ENCODE measurements at places on chromosomes 3 and 15.

DNA sequence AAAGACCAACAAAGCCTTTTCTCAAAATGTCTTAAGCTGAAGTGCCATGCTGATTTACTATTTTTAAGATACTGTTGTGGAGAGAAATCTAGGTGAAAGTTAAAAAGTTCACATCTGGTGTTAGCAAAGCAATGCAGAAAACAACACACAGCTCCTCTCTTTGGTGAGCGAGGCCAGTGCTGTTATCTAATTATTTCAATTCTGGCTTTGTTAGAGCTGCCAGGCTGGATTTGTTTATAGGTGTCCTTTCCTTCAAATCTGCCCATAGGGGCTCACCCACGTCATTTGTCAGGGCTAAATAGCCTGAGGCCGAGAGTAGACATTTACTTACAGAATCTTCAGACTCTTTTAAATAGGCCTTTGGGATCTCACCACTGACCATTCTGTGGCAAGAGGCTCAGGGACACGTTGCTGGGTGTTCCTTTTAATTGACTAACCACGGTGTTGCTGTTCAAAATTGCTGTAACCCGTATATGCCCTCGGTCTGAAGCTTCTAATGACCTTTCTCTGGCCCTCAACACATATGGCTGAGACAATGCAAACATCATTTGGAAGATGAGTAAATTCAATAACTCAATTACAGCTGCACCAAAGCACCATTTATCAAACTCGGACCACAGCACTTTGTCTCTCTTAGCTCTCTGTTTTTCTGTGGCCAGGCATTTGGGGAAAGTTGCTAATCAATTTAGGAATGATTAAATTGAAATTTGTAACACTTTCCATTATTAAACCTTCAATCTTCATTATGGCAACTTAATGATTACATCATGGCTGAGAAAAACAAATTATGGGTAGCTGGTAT is 152.6 kb downstream of the PDZRN3 start:
- no peak for DNase-seq

DNA sequence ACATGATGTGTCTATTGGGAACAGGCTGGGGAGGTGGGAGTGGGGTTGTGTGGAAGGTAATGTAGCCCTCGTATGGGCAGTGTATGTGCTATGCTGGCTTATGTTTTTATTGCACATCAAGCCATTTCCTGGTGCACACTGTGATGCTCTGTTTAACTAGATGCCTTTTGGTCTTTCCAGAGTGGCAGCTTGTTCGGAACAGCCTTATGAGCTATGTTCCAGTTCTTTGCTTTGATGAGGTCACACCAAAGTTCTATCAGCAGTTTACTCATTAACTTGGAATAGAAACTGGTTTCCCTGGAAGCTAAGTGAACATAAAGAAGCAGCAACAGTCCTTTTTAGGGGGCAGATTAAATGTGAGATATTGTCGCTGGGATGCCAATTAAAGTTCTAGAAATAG is 133.9 kb downstream of the DIPK2A start:
- no peak for DNase-seq

- no peak for DNase-seq
Observed at GRCh38 chr15:72315706-72316370, 4.1 kb downstream of the CELF6 start.

DNA sequence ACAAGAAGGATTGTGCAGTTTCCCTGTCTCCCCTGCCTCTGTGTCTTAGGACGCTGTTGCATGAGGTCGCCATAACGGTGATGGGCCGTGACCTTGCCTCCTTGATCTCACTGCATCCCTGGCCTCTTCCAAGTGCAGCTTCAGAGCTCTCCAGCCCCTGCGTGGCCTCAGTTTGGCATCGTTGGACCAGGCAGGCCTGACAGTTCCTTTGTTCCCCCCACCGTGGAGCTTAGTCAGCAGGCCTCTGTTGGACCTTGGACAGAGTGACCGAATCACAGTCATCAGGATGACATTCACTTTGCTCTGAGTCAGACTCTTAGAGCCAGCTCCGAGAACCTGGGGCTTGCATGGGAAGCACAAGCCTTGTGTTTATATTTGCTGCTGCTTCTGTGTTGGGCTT is 139.4 kb downstream of the OPA1 start:
- no peak for DNase-seq

DNA sequence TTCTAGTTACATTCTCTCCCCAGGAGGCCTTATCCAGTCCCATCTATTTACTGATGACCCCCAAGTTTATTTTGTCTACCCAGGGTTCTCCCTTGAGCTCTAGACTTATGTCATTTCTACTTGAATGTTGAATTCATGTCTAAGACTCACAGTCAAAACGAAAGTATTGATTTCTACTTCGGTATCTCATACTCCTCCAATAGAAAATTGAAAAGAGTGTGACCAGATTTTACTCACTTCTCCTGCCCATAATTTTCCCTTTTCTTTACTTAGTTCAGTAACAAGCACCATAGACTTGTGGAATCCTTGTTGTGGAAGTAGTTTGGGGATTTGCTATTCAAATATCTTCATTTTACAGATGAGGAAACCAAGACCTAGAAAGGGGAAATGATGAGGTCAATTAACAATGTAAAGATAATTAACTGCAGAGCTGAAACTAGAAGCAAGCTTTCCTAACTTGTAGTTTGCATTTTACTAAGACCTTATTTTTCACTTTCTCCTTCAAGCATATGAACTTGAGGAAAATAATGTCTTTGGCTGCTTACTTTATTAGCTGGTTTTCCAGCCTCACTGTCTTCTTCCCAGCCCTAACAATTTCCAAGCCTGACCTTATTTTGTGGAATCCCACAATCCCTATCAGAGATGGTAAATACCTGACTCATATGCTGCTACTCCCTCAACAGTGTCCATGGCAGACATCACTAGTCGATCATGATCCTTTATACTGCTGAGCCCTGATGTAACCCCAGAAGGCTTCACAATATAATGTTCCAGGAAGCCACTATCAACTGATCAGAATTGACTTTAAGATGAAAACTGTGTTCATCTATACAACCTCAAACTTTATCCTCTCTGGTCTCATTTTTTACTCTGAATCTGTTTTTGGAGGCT is 123.9 kb upstream of the AGBL1 start:
- peak; percentile 18 for DNase-seq

GRCh38 chr15:72086920-72087648 is 30.9 kb downstream of the MYO9A start:
- DNase-seq = no peak

- DNase-seq = no peak
Observed at GRCh38 chr3:34919025-34919424, 720.3 kb upstream of the ARPP21 start.

DNA sequence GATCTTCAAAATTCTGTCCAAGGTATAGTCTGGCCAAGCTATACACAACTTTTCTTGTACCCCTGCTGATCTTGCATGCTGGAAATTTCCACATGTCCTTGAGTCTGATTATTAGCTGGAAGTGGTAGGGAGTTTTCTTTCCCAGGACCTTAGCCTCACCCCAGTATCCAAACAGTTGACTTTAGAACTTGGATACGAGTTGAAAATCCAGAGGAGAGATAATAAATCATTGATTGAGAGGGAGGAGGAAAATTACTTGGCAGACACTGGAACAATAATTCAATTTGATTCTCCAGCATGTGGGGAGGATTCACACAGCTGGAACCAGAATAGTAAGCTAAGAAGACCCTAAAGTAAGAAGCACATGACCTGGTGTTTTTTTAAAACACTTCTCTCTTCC is 116.4 kb downstream of the IL5RA start:
- DNase-seq = no peak

DNA sequence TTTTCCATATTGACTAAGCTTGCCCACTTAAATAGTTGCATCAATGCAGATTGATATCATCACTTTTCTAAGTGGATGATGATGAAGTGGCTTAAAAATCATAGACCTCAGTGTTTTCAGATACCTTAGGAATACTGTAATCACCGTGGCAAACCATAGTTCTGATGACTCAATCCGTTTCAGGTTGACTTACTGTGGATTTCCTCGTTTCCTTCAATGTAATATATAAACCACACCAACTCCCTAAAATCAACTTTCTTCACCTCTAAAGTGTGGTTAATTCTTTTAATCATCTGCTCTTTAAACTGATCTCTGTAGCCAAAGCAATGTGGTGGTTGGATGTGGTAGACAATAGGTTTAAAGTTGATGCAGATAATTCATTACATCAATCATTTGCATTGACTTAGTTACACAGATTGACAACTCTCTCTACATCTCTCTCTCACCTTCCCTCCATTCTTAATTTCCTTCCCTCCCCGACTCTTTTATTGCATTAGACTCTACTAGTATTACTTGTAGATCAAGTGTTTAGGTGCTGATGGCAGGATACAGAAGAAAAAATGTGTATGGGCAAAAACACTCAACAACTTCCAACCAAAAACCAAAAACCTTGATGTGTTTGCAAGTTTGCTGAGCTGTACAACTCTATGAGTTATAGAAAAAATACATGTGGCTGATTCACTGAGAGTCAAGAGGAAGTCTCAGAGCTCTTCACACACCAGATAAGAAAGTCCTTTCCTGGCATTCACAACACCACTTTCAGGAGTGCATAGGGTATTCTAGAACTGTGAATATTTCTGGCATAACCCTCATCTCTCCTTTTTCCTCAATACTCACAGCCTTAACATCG is 243.5 kb downstream of the NFKBIZ start:
- no peak for DNase-seq

DNA sequence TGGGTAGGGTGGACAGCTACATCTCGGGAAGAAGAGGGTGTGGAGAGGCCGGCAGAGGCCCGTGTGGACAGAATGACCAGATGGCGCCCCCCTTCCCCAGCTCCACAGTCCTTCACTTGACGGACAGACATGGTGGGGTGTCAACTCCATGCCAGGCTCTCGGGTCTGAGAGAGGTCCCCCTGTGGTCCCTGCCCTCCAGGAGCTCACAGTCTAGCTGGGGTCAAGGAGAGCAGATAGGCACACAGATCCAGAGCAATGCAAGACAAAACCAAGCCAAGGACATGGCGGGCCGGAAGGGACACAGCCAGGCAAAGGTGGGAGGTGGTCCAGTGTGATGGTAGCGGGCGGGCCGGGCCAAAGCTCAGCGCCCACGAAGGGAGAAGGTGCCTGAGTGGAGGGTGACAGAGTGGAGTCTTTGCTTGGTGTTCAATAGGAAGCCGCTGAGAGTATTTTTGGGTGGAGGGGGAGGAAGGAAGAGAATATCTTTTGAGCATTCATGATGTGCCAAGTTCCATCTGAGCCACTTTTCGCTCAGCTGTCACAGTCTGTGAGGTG is 72.1 kb upstream of the SEC13 start:
- DNase-seq = no peak

- no peak for DNase-seq
Observed at GRCh38 chr3:61146010-61146890, 105.0 kb downstream of the FHIT start.

DNA sequence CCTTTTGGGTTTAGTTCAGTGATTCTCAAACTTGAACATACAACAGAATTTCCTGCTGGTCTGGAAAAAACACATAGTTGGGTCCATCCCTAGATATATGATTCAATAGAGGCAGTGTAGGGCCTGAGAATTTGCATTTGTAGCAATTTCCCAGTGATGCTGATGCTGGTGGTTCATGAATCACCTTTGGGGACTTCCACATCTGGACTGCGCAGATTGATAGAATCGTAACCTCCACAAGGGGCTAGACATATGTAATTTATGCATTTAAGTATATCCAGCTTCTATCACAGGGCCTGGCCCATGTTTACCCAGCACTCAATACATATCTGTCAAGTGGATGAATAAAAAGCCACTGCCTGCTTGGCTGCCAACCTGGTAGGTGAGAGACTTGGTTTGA is 33.8 kb upstream of the SUCLG2 start:
- no peak for DNase-seq

DNA sequence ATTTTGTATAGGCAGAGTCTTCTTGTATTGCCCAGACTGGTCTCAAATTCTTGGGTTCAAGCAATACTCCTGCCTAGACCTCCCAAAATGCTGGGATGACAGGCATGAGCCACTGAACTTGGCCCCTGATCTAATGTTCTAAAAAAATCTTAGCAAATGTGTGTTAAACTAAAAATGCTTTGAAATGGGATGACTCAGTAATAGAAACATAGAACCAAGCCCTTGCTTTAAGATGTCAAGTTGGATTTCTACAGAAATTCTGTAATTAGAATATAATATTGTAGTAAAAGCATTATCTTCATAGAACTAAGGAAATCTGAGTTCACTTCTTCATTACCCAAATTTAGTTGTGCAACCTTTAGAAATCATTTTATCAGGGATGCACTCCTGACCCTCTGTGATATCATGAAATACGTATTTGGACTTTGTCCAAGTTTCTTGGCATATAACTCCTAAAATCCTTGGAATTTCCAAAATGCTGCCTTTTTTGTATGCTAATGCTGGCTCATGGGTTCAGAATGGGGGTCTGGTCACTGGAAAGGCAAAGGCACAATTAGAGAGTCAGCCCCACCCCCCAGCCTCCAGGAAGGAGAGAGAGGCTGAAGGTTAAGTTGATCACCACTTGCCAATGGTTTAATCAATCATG is 217.3 kb downstream of the TP63 start:
- DNase-seq = no peak

DNA sequence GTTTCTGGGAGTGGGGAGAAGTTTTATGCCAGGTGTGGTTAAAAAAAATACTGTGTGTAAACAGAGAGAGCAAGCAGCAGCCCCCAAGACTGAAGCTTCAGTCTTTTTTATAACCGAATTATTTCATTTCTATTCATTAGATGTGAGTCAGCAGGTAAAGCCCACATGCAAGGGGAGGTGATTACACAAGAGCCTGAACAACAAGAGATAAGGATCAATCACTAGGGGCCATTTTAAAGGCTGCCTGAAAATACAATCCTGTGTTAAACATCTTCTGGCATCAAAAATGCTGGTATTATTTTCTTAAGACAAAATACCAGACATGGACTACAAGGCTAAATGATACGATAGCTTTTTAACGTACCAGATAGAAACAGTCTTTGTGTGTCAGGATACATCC is 217.3 kb downstream of the SUCLG2 start:
- peak; percentile 57 for DNase-seq

GRCh38 chr15:100778831-100779288 is 100.8 kb upstream of the ALDH1A3 start:
- no peak for DNase-seq

DNA sequence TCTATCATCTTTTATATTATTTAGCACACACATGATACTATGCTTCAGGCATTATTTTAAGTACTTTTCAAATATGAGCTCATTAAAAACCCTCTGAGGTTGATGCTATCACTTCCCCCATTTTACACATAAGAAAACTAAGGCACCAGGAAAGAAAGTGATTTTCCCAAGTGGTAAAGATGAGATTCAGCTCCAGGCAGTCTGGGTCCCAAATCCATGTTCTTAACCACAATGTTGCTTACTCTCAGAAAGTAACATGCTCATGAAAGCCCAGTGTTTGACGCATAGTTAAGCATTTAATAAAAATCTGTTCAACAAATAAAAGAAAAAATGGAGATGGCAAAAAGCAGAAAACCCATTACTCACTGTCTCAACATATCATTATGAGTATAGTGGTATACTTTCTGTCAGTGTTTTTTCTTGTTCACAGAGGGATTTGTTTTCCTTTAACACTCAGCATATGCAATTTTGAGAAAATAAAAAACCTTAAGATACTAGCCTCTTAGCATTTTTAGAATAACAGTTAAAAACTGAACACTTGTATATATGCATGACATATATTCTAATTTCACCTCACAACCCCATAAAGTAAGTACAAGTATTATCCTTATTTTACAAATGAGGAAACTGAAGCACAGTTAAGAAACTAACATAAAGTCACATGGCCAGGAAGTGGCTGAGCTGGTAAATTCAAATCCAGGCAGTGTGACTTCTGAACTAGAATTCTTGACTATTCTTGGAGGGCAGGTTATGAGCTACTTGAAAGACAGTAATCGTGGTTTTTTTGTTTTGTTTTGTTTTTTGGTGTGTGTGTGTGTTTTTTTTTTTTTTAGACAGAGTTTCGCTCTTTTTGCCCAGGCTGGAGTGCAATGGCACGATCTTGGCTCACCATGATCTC is 10.4 kb downstream of the PEAK1 start:
- no peak for DNase-seq

Measured in mesendoderm (in vitro differentiated cells).